ENCODE measurements at places on chromosomes 11 and 22.

DNA sequence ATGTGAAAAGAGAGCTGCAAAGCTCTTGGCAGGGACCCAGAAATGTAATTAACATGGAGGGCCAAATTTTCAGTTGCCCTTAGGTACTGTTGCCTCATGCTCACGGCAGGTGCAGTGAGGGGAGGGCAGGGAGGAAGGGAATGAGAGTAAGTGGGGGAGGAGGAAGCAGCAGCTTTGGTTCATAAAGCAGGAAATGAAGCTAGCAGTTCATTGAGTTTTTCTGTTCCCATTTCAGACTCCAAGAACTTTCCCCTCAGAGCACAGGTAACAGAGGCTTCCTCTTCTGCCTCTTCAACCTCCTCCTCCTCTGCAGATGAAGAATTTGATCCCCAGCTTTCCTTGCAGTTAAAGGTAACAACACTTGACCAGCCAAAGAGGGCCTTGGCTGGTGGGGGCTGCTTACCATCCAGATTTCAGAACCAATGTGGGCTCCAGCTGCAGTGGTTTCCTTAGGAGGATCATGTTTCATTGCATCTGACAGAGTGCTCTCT is 57.9 kb upstream of the PARVA start:
- H3K4me1 ChIP-seq = no peaks in the 10 kb centered on the region
- DNase-seq = no peak
- H3K27me3 ChIP-seq = no peaks in the 10 kb centered on the region
- no peak overlapping the region for H3K4me3 ChIP-seq
- H3K36me3 ChIP-seq = no peaks in the 10 kb centered on the region
- H3K27ac ChIP-seq = no peak overlapping the region

DNA sequence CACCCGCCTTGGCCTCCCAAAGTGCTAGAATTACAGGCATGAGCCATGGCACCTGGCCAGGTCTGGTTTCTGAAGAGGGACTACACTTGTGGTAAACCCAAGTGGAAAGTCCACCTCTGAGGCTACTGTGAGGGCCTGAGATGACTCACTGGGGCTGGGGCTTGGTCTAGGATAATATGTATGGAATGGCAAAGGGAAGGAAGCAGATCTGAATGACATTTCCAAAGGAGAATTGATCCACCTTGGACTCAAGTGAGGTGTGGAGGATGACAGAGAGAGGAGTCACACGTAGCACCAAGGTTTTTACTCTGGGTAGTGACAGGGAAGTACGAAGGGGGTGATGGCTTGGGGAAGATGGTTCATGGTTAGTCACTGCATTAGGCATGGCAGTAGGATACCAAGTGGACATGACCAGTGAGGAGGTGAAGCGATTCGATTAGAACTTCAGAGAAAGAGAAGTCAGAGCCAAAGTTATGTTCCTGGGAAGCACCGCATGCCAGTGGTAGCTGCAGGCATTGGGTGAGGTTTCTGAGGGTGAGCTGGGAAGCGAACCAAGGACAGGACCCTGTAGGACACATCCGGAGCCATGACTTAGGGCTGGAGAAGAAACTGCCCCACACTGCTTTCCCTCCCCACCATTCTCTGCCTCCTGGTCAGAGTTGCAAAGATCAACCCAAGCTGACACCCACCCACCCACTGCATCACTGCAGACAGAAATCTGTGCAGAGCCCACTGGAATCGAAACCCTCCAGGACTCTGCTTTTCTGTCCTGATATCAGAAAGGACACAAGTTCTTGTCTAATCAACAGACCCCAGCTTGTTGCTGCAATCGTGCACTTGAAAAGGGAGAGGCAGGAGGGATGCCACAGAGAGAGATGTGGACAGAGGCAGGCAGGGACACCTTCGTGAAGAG is 13.0 kb upstream of the BCL9L start:
- H3K27ac ChIP-seq = no peak overlapping the region
- H3K36me3 ChIP-seq = no peaks in the 10 kb centered on the region
- peaks cover 3% of the 10 kb centered on the region for H3K4me1 ChIP-seq
- H3K4me3 ChIP-seq = no peak overlapping the region
- no peaks in the 10 kb centered on the region for H3K27me3 ChIP-seq
- DNase-seq = no peak

DNA sequence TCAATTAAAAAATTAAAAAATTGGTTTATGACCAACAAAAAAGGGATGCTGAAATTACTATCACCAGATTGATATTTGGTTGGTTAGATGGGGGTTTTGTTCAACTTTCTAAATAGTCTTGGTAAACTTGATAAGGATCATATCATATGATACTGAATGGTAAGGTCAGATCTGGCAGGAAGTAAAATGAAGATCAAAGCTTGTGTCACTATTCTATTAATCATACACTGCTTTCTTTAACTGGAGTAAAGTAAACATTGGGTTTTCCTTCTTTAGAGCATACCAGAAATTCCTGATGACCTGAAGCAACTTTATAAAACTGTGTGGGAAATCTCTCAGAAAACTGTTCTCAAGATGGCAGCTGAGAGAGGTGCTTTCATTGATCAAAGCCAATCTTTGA is 40.2 kb downstream of the RRM1 start:
- H3K4me1 ChIP-seq = no peaks in the 10 kb centered on the region
- no peak overlapping the region for H3K27ac ChIP-seq
- DNase-seq = no peak
- H3K27me3 ChIP-seq = no peaks in the 10 kb centered on the region
- H3K4me3 ChIP-seq = no peak overlapping the region

GRCh38 chr11:3942956-3943497 is 87.6 kb downstream of the STIM1 start:
- no peaks in the 10 kb centered on the region for H3K27me3 ChIP-seq
- DNase-seq = no peak
- H3K36me3 ChIP-seq = no peaks in the 10 kb centered on the region
- H3K27ac ChIP-seq = no peak overlapping the region

GRCh38 chr11:63761188-63761587 is 7.4 kb downstream of the ZFTA start:
- H3K27ac ChIP-seq = no peak overlapping the region
- no peak for DNase-seq
- no peaks in the 10 kb centered on the region for H3K4me1 ChIP-seq
- peaks cover 9% of the 10 kb centered on the region for H3K36me3 ChIP-seq
- no peaks in the 10 kb centered on the region for H3K27me3 ChIP-seq
